Activated B cell treated with CpG ODN at 0.5 μM for 24 hours (primary cell): ENCODE measurements at places on chromosomes 2 and 18. TPM values are rescaled to one million over a fixed set of nuclear protein-coding genes. Genes with fewer than 3 reads are reported as not detected.

The HOXD10 gene
- total RNA-seq, result not detected in 2 replicates

DNA sequence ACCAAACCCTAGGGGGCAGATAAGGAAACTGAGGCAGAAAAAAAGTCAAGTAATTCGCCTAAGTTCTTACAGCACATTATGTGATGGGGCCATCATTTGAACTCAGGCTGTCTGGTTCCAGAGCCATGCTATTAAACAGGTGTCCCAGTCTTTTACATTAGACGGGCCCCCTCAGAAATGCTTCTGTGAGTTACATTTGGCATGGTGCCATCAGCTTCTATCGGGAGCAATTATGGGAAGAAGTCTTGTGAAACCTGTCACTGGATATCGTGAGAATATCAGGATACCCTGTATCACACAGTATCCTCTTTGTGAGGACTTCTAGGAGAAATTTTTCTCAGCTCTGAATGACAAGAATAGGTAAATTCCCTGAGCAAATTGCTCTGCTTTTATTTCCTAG, 143.7 kb upstream of the NOSTRIN start:
- no peaks in the 10 kb centered on the region for H3K4me1 ChIP-seq
- no peak overlapping the region for H3K27ac ChIP-seq
- H3K27me3 ChIP-seq, result no peaks in the 10 kb centered on the region
- no peak for DNase-seq
- no peaks in the 10 kb centered on the region for H3K36me3 ChIP-seq

DNA sequence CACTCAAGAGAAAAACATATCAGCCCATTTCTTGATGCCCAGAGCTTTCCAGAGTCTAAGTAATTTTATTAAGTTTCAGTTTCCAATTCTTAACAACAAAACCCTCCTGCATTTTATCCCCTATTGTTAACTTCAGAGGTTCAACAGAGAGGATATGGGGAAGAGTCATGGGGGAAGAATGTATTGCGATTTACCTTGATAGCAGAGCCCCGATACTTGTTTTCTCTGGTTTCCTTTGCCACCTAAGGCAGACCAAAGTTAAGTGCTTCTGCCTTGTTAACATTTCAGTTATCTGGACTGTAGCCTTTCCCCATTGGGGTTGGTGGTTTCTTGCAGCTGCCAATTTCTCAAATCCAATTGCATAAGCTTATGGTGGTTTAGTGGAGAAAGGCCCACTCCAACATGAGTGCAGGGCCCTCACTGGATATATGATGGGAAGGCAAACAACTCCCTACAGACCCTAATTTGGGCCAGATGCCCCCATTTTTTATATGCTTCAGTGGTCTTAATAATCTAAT, 82.0 kb upstream of the ITGB6 start:
- H3K36me3 ChIP-seq, result peaks cover 69% of the 10 kb centered on the region
- H3K27me3 ChIP-seq, result no peaks in the 10 kb centered on the region
- H3K27ac ChIP-seq, result no peak overlapping the region
- H3K4me3 ChIP-seq, result no peak overlapping the region
- DNase-seq, result no peak
- no peaks in the 10 kb centered on the region for H3K4me1 ChIP-seq

The CCBE1 gene
- total RNA-seq, result 0.04 TPM in 1 of 2 replicates, not detected in the other

The LBX2 gene
- total RNA-seq, result 0.69 and 1.2 TPM in 2 replicates

DNA sequence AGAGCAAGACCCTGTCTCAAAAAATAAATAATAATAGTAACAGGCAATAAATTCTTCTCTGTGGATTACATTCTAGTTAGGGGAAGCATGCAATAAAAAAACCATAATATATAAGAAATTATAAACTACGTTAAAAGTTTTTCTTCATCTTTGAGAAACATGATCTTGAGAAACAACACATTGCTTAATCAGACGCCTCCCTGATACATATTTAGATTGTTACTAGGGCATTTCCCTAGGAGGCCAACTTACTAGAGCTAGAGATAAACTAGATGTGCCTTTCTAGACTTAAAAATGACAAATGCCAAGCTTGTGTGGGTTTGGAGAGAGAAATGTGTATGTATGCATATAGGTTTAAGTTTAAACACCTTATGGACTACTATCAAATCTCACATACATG, 76.3 kb upstream of the GALNT5 start:
- H3K27me3 ChIP-seq, result no peaks in the 10 kb centered on the region
- no peak overlapping the region for H3K4me3 ChIP-seq
- no peak for DNase-seq
- no peaks in the 10 kb centered on the region for H3K4me1 ChIP-seq
- H3K27ac ChIP-seq, result no peak overlapping the region

DNA sequence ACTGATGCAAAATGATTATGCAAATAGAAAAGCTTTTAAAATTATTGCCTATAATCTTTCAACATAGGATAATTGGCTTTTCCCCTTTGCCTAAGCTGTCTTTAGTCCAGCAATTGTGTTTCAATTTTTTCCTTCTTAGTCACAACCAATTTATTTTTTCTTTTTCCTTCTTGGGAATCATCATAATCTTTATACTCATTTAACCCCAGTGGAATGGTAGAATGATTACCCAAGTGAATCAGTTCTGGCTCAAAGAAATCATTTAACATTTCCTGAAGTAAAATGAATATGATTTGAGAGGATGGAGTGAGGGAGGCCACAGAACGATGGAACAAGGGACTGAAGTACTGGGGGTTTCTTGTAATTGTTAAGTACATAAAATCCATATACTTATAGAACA, 93.0 kb upstream of the CRIM1 start:
- H3K27me3 ChIP-seq, result peaks cover 2% of the 10 kb centered on the region
- no peak overlapping the region for H3K4me3 ChIP-seq
- H3K36me3 ChIP-seq, result no peaks in the 10 kb centered on the region
- H3K4me1 ChIP-seq, result no peaks in the 10 kb centered on the region

GRCh38 chr18:58361212-58361611, 267.7 kb downstream of the ALPK2 start:
- no peak overlapping the region for H3K27ac ChIP-seq
- no peaks in the 10 kb centered on the region for H3K27me3 ChIP-seq

The CNGA3 gene
- total RNA-seq, result not detected in 2 replicates

GRCh38 chr2:236997069-236997715, 88.5 kb upstream of the COPS8 start:
- no peaks in the 10 kb centered on the region for H3K4me1 ChIP-seq
- no peaks in the 10 kb centered on the region for H3K36me3 ChIP-seq
- DNase-seq, result no peak

GRCh38 chr2:225040856-225041206, 1.4 kb downstream of the DOCK10 start:
- peaks cover 11% of the 10 kb centered on the region for H3K36me3 ChIP-seq
- H3K4me3 ChIP-seq, result peak overlapping the region; percentile 96
- peak overlapping the region; percentile 96 for H3K27ac ChIP-seq

- no peak overlapping the region for H3K27ac ChIP-seq
- no peak for DNase-seq
- no peaks in the 10 kb centered on the region for H3K27me3 ChIP-seq
- H3K36me3 ChIP-seq, result no peaks in the 10 kb centered on the region
These were observed 110.1 kb downstream of the ZNF385B start for GRCh38 chr2:179751163-179751809.

The IL36G gene
- total RNA-seq, result not detected in 2 replicates

DNA sequence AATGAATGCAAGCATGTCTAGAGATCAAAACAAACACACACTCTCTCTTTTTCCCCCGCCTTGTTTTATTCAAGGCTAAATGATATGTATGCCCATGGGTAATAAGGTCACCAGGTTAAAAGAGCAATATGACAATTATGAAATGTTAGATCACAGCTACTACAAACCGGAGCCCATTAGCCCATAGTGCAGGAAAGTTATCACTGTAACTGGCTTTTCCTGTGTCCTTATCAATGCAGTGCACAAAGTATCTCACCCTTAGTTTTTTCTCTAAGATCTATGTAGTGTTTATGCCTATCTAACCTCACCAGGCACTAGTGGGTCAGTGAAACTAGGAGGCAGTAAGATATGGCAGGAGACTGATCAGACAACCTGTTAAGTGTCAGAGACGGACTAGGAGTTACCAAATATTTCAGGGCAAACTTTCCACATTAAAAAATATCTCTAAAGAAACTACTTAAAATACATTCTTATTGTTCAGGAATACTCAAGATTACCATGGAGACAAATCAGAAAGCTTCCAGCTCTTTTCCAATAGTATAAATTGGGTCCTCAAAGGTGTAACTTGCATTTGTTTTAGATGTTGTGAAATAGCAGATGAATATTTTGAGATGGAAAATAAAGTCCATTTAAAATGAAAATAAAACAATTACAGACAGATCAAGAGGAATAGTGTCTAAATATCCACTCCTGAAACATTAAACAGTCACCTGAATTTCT, 282.2 kb downstream of the EXOC6B start:
- no peaks in the 10 kb centered on the region for H3K27me3 ChIP-seq
- no peak overlapping the region for H3K4me3 ChIP-seq
- H3K36me3 ChIP-seq, result peaks cover 4% of the 10 kb centered on the region
- no peak for DNase-seq

The MERTK gene
- total RNA-seq, result 0.22 TPM in 1 of 2 replicates, not detected in the other
